Transverse colon (tissue), 4 donors: ENCODE measurements at places on chromosomes 5 and 9.

GRCh38 chr5:170711300-170711699 is 72.2 kb upstream of the GABRP start:
- DNase-seq, result no peak

DNA sequence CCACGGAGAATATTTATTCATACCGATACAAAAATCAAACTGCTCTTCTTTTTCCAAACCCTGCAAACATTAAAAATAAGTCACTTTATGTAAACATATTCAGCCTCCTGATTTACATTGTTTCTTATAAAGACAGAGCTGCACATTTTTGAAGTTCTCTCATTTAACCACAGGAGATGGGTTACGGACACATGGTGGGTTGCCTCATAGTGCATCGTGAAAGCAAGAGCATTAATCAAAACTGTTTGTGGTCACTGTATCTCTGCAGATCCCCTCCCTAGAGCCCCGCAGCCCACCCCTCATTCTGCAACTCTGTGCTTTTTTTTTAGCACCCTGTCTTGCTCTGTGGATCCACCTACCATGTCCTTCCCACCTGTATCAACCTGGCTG is 43.3 kb upstream of the EQTN start:
- DNase-seq, result no peak

DNA sequence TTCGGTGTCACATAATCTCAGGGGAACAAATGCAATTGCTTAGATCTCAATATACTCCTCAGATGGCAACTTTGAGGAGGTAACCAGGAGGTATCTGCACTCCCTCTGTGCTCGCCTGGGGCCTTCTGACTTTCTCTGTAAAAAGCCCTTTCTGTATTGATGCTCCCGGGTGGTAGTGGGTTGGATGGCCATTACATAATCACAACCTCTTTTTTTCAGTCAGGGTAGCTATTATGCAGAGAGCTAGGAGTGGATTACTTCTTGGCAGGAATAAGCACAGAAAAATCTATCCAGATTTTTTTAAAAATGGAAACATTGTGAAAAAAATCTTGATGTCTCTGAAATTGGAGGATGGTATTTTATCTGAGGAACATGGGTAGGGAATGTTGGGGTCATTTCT is 116.6 kb downstream of the SH3GL2 start:
- no peak for DNase-seq

- no peak for DNase-seq
Observed at GRCh38 chr9:129995409-129996160, 47.4 kb downstream of the FNBP1 start.
